ENCODE measurements at places on chromosomes 4 and X. TPM values are rescaled to one million over a fixed set of nuclear protein-coding genes. Genes with fewer than 3 reads are reported as not detected.

PSAPL1 gene
- not detected for total RNA-seq

DGKK gene
- not detected for total RNA-seq

HSFX3 gene
- total RNA-seq, result 0.59 TPM

ADH1A gene
- total RNA-seq, result not detected

MAGEA11 gene
- total RNA-seq, result not detected

POU3F4 gene
- not detected for total RNA-seq

MAPK10 gene
- total RNA-seq, result 3.0 TPM

SLC25A4 gene
- total RNA-seq, result 1,443 TPM

SRPX2 gene
- 14.2 TPM for total RNA-seq

RAB40A gene
- 0.32 TPM for total RNA-seq

DNA sequence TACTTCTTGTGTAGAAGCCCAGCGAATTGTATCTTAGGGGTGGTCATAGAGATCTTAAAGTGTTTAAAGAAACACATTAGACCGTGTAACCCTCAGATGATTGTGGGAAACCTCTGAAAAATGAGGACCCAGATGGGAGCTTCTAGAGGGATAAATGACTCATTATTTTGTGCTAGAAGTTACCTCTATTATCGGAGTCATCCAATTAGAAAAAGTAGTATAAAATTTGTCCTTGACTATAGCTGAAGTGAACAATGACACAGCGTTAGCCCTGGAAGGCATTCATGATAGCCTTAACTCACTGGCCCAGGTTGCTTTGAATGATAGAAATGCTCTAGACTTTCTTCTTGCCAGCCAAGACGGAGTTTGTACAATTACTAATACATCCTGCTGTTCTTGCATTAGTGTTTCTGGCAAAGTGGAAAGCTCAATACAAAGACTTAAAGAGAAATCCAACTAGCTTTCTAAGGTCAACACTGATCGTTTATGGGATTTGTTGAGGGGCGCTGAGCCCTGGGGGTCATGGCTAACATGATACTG, 178.9 kb upstream of the VEGFC start:
- DNase-seq, result no peak

GRCh38 chr4:145066063-145066501, 31.9 kb downstream of the ANAPC10 start:
- no peak for DNase-seq

GRCh38 chr4:115229873-115230272, 116.5 kb upstream of the NDST4 start:
- no peak for DNase-seq

DNA sequence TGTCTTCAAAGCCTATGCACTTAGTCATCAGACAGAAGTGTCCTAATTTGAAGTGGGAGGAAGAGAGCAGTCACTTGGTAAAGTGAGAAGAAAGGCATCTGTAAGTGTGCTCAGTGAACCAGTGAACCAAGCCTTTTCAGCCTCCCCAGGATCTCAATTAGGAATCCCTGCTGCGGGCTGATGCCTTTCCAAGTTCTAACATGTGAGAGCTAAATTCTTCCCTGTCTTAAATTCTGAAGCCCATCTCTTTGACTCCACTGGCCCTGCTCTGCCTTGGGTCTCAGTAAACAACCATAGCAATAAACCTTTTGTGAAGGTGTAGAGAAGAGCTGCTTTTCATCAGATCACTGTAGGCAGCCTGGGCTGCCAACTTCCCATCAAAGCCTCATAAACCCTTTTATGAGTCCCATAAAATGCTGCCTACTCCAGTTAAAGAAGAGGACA, 701.2 kb upstream of the LCORL start:
- DNase-seq, result no peak

- DNase-seq, result no peak
Observed at GRCh38 chr4:145656156-145656555, 23.8 kb upstream of the C4orf51 start.

DNA sequence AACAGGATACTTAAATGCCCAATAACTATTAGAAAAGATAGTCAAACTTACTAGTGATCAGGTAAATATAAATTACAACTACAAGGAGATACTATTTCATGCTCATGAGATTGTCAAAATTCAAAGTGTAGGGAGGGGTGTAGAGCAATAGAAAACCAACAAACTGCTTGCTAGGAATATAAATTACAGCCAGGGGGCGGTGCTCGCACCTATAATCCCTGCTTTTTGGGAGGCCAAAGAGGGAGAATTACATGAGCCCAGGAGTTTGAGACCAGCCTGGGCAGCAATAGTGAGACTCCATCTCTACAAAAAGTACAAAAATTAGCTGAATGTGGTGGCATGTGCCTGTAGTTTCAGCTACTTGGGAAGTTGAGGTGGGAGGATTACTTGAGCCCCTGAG, 556.5 kb upstream of the NR3C2 start:
- DNase-seq, result no peak

GRCh38 chrX:31333165-31333831, 261.5 kb upstream of the FTHL17 start:
- no peak for DNase-seq

- DNase-seq, result no peak
Observed at GRCh38 chr4:87076690-87077358, 142.0 kb downstream of the AFF1 start.

GRCh38 chr4:1579001-1579900, 104.9 kb downstream of the FAM53A start:
- DNase-seq, result peak; percentile 90

DNA sequence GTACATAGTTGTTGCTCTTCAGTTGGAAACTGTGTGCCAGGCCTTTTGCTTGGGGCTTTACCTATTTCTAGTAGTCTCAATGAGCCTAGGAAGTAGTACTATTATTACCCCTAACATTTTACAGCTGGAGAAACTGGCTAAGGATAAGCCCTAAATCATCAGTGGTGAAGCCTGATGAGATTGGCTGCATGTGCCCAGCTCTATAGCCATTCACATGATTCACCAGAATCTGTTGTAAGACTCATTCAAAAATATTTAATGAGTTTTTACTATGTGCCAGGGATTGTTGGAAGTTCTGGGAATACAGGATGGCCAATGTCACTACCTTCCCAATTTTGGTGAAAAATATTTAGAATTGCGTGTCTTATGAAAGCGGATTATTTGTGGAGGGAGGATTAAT, 2.8 kb downstream of the KIT start:
- DNase-seq, result no peak

DNA sequence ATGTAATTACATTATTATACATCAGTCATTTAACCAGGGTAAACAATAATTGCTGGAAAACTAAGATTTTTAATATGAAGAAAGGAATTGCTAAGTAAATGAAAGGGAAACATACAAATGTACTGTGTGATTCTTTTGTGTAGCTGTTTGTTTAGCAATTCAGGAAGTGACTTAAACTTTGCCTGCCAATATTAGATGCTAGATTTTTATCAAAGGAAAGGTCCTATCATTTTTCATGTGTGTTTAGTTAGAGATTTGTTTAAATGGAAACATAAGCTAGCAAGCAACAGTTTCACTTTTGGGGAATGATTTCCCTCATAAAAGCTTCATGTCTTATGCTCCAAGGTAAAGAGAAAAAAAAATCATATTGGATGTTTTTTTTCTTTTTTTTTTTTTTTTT, 95.1 kb upstream of the LIMCH1 start:
- no peak for DNase-seq

GRCh38 chr4:10121568-10122208, 5.1 kb upstream of the WDR1 start:
- DNase-seq, result no peak

DNA sequence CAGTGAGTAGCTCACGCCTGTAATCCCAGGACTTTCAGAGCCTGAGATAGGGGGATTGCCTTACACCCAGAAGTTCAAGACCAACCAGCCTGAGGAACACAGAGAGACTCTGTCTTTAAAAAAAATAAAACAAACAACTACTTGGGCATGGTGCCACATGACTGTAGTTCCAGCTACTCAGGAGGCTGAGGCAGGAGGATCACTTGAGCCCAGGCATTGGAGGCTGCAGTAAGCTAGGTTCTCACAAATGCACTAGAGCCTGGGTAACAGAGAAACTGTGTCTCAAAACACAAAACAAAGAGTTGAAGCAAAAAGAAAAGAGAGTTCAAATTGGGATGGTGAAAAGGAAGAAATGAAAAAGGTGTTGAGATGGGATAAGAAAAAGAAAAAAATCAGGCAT, 10.8 kb downstream of the CAMK2D start:
- no peak for DNase-seq

GRCh38 chr4:161167539-161167938, 996.3 kb downstream of the FSTL5 start:
- DNase-seq, result no peak

DNA sequence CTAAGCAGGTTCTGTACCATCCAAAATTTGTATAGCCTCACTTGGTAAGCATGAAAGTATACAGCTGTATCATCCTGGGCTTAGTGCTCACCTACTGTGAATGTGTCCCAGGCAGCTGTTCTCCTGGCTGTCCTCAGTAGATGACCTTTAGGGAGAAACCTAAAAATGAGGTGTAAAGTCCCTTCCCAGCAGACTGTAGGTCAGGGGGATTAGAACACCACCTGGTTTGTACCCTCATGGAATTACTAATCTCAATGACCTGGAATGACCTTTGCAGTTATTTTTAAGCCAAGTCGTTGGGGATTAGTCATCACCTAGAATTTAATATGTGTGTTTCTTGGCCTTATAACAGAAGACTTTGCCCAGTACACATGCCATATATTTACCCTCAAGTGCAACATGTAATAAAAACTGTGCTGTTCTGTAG, 39.1 kb upstream of the MBTPS2 start:
- DNase-seq, result no peak

- no peak for DNase-seq
Observed at GRCh38 chr4:95219109-95219508, 329.7 kb downstream of the UNC5C start.

DNA sequence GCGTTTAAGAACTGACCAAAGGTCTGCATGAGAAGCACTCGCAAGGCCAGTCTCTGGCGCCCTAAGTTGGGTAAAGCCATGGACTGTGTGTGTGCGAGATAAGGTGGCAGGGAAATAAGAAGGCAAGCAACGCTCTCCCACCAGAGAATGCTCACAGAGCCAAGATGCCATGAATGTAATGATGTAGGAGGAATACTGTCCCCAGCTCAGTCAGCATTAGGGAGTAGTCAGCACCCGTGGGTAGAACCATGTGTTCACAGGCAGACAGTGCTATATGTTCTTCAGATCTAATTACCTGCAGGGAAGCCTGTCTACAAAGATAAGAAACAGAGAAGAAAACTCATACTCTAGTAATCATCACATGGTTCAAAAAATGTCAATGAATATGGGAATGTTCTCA, 68.8 kb downstream of the SEC24D start:
- no peak for DNase-seq

GRCh38 chrX:24877288-24877664, 138.5 kb downstream of the ARX start:
- no peak for DNase-seq

DNA sequence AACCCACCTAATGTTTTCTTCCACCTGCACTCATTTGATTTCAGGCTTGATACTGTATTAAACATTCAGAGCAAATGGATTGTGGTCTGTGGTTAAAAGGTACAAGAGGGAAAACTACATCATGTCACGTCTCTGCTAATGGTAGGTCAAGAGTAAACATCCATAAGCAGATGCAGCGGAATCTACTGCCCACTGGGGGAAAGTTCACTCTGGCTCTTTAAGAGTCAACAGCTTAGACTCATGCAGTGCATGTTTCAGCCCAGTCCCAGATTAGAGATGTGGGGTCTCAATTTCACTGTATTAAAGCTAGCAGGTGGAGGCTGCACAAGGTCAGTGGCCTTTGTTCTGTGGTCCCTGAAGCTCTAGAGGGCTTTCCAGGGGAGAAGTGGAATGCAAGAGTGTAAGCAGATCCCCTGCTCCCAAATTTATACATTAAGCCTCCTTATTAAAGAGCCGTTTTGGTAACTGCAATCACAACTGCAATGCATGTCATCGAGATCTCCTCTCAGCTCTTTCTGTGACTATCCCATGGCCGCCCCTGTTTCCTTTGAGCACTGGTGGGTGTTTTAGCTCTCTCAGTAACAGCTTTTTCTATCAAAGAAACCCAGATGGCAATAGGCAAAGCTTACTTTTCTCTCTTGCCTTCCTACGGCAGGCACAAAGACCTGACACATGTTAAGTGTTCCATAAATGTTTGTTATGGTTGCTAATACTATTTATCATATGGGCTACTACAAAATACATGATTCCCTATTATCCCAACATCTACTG, 53.4 kb downstream of the LDB2 start:
- DNase-seq, result no peak

DNA sequence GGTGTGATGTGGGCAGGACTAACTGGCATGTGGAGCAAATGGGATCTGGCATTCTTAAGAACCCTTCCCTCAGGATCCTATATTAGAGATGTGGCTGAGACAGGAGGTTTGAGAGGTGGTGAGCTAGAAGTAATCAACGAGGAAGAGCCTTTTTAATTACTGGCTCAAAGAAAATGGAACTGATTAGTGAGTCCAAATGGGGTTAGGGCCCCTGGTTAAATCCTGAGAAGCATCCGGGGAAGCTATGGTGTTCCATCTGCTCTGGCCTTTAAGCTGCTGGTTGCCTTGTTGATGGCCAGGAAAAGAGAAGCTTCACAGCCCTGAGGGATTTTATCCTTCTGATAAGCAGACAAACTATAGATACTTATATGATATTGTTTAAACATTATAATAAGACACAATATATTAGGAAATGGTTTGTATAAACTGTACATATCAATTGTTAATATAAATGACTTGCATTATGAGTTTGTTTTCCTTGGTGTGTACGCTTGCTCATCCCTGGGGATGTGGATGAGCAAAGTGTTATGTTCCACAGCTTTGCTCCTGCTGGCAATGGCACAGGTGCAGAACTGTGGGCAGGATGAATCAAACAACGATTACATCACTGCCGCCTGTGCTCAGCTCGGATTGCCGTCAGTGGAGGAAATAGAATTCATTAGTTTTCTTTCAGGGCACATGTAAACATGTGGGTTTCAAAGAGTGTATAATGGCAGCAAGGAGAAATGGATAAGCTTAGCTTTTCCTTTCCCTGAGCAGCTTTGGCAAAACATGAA, 328.6 kb upstream of the ARX start:
- DNase-seq, result no peak

GRCh38 chr4:8039290-8039689, 99.6 kb upstream of the AFAP1 start:
- DNase-seq, result no peak

DNA sequence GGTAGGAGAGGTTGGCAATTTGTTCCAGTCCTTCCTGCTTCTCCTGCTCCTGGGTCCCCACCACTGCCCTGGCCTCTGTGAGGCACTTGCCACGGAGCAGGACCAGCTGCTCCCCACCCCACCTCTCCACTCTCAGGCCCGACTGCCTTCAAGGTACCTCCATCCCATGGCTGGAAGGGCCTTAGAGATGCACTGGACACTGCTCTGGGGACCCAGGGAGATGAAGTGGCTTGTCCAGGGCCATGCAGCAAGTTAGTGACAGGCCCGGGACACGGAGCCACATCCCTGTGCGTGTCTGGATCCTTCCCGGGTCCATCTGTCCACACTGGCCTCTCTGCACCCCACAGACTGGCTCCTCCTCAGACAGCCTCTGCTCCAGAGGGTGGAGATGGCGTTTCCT, 105.3 kb downstream of the CPZ start:
- DNase-seq, result peak; percentile 74
